Epithelial cell of proximal tubule (primary cell): ENCODE measurements at places on chromosomes 12 and 14. TPM values are rescaled to one million over a fixed set of nuclear protein-coding genes. Genes with fewer than 3 reads are reported as not detected.

TMEM30B gene
- 3.1 and 4.8 TPM in 2 replicates for total RNA-seq

DNA sequence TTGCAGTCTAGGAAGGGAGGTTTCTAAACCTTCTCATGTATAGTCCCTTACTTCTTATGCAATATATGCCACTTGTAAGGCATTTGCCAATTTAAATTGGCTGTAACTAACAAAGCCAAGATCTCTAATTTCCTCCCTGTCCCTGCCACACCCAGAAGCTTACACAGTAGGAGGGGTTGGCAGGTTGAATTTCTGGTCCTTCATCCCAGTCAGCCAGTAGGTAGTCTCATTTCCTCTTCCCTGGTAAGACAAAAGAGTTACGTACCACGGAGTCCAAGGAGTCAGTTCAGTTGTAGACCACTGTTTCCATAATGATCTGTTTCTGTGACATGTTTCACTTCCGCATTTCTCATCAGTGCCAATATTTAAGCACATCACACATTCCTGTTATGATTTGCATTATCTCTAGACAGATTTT is 47.0 kb upstream of the PLBD1 start:
- no peak for DNase-seq

GRCh38 chr14:101825797-101826196 is 64.3 kb downstream of the PPP2R5C start:
- no peak for DNase-seq

GPD1 gene
- 0.07 TPM in 1 of 2 replicates, not detected in the other for total RNA-seq

DNA sequence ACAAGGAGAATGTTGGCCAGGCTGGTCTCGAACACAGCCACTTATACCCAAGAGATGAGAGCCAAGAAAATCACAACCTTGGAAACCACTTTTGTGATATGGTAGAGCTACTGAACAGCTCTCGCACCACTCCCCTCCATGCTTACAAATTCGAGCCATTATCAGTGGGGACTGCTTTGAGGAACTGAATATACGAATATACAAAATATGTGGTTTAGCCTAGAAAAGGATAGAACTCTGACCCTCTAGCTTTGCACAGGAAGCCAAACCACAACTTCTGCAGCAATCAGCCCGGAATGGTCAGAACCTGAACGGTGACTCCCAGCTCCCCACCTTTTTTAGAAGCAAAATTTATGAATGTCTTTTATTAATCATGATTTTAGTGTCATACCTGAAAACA is 129.8 kb upstream of the TMEM132C start:
- no peak for DNase-seq

GRCh38 chr14:56562883-56563282 is 16.7 kb upstream of the TMEM260 start:
- DNase-seq, result no peak

EP400 gene
- 9.5 and 11.9 TPM in 2 replicates for total RNA-seq

RNFT2 gene
- total RNA-seq, result 4.3 and 10.5 TPM in 2 replicates

DNA sequence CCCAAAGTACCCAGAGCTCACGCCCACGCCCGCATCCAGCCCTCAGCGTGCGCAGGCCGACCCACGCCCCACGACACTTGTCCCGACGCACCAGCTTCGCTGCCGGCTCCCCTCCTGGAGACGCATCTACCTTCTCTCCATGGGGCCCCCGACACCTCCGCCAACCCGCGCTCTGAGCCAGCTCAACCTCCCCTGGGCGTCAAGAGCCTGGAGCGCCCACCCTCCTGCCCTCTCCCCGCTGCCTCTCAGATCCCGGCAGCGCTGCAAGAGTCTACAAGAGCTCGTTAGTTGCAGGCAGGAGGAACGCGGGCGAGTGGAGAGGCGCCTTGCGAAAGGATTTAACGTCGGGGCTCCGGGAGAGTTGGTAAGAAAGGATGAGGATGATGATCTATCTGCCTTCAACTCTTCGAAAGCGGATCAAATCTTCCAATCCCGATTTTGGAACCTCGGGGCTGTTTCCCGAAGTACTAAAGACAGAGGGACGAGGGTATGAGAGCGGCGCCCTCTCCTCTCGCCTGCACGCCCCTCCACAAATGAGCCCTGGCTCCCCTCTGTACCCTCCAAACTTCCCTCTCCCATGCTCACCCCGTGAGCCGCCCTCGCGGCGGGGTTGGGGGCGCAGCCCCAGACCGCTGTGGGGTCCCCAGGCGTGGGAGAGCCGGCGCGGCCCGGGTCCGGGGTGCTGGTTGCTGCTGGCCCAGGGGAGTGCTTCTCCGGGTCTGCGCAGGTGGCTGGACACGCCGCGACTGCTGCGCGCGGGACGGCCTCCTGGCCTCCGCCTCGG is 979 bp downstream of the LTBP2 start:
- no peak for DNase-seq

DNA sequence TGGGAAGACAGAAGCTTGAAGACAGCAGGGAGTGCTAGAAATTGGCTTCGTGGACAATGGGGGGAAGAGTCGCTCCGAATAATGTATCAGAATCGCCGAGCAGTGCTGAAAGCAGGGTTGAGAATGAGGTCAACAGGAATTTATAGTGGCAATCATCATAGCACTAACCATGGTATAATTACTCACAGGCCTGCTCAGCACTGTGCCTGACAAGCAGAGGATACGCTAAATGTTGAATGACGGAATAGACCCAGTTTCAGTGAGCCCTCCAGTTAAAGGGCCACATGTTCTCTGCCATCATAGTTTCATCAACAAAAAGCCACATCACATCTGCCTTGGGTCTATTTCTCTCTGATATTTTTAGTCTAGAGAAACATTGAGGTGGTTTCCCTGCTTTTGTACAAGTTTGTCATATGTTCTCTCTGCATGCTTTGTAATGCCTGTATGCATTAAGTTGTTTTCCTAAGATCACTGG is 130.3 kb upstream of the EGLN3 start:
- no peak for DNase-seq

TAS2R8 gene
- total RNA-seq, result not detected in 2 replicates

DNA sequence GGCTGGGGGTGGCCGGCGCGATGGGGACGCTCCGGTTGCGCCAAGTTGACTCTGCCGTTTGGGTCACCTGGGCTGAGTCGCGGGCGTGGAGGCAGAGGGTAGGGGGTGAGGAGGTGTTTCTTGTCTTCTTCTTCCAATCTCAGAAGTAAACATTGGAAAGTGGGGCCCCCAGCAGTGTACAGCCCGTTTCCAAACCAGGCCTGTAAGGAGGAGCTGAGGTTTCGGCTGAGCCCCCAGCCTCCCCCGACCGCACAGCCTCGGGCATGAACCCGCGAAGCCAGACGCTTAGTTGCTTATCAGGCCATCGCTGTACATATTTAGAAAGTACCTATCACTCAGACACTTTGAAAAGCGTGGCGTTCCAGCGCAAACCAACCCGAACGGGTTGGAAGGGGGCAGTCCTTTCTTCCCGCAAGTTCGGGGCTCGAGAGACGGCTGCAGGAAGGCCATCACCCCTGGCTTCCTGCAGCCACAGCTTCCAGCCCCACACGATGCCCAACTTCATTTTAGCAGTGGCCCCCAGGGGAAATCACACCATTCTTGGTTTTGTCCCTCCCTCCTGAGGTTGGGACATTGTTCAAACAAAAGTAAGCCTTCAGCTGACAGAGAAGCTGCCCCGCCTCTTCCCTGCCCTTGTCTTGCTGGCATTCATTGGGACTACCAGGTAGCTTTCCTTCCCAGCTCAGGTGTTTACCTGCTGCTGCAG is 164.1 kb downstream of the ZFP36L1 start:
- no peak for DNase-seq

PRB2 gene
- total RNA-seq, result not detected in 2 replicates

LHX5 gene
- 0.06 TPM in 1 of 2 replicates, not detected in the other for total RNA-seq

- no peak for DNase-seq
Observed at GRCh38 chr12:79186506-79186905, 321.9 kb downstream of the SYT1 start.

TMEM132C gene
- not detected in 2 replicates for total RNA-seq

GRCh38 chr14:74832849-74833248 is 43.1 kb downstream of the PROX2 start:
- DNase-seq, result no peak

DNA sequence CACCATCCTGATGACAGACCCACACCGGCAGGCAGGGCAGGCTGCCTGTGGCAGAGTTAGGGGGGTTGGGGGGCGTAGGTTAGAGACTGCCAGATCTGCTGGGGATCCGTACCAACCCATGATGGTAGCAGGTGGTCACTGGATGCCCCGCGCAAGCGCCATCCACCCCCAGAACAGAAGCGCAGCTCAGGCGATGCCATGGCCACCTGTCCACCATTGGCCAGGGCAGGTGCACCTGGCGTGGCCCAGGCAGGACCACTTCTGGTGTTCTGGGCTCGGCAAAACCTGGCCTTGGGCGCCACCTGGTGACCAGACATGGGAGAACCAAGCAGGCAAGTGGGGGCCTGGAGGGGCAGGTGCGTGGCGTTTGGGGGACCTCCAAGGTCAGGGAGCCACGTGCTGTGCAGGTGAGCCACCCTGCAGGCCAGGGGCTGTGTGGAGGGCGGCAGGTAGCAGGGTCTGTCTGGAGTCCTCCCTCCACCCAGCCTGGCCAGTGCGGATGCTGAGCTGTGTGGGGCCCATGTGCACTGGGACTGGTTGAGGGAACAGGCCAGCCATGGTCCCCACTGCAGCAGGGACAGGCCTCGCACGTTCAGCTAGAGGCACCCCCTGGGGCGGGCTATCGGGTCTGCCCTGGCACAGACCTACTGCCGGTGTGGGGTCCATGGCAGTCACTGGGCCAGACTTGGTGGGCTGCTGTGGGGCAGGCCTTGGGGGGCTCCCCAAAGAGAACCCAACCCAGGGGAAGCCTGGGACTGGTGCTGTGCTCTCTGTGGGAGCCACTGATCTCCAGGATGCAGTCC is 15.6 kb downstream of the BAG5 start:
- DNase-seq, result no peak

- DNase-seq, result no peak
Observed at GRCh38 chr12:43210485-43211192, 341.4 kb downstream of the ADAMTS20 start.
